NCI-H1436 (cell line): ENCODE measurements at places on chromosomes 2 and 18.
A peak's percentile ranks its signal among the peaks of the same experiment; 100 is the strongest.

DNA sequence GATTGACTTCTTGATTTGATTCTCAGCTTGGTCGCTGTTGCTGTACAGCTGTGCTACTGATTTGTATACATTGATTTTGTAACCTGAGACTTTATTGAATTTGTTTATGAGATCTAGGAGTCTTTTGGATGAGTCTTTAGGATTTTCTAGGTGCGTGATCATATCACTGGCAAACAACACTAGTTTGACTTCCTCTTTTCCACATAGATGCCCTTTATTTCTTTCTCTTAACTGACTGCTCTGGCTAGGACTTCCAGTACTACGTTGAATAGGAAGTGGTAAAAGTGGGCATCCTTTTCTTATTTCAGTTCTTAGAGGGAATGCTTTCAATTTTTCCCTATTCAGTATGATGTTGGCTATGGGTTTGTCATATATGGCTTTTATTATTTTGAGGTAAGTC is 101.3 kb downstream of the OSBPL1A start:
- DNase-seq: no peak

DNA sequence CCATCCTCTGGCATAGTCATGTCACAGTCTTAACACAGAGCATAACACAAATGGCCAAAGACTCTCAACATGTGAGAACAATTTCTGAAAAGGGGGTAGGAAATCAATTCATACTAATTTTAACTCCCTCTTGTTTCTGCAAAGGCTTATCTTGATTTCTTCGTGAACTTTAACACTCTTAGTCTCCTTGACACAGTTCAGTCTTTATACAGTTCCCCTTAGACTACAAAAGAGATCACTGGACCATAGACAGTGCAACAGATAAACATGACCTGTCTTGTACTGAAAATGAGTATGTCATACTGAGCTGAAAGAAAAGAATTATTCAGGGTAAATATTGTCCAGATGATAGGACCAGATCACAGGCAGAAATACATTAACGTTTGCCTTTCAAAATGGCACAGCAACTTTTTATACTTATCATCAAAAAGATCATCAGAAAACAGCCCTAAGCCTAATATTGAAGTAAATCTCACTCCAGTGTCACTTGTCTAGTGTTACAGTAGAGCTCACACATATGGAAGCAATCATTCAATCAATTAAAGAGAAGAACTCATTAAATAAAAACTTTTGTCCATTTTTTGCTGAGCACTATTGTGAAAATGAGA is 56.4 kb upstream of the VRK2 start:
- DNase-seq: no peak

- DNase-seq: no peak
Measured at GRCh38 chr2:109647636-109648035, 33.5 kb downstream of the SOWAHC start.

GRCh38 chr2:221255862-221256261 is 316.2 kb downstream of the EPHA4 start:
- DNase-seq: no peak

DNA sequence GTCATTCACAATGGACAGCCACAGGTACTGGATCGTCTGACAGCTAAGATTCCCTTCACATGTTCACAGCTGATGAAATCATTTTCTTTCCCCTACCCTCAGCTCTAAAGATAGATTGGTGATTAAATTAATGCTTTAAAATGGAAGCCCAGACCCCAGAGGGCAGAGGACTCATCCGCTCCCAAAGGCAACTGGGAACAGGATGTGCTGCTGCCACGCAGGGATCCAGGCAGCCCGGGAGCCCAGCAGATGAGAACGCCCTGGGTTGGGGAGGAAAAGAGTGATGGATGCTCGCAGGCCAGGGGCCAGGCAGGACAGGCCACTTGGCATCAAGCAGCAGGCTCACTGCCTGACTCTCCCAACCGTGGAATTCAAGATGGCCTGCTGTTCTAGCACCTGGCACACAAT is 41.3 kb downstream of the HDHD2 start:
- no peak for DNase-seq

- no peak for DNase-seq
Measured at GRCh38 chr18:30044496-30044895, 998.0 kb downstream of the DSC3 start.

GRCh38 chr2:181937473-181937872 is 45.9 kb downstream of the ITPRID2 start:
- DNase-seq: no peak

GRCh38 chr2:15912203-15912602 is 28.1 kb upstream of the MYCN start:
- no peak for DNase-seq

DNA sequence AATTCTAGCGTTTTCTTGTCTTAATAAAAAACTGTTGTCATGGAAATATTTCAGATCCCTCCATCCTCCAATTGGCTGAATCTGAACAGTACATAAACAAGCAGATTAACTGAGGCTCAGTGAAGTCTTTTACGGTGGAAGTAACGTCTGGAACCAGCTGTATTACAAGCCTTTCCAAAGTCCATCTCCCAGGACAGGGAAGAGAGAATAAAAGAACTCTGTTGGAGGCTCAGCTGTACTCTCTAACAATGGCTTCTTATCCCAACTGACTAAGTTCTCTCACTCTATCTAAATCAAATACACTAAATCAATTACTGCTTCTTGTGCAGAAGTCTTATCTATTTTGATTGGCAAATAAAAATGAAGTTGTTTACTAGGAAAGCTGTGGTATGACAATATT is 19.9 kb upstream of the NEDD4L start:
- no peak for DNase-seq

GRCh38 chr2:141027221-141027620 is 1103.6 kb downstream of the LRP1B start:
- no peak for DNase-seq

DNA sequence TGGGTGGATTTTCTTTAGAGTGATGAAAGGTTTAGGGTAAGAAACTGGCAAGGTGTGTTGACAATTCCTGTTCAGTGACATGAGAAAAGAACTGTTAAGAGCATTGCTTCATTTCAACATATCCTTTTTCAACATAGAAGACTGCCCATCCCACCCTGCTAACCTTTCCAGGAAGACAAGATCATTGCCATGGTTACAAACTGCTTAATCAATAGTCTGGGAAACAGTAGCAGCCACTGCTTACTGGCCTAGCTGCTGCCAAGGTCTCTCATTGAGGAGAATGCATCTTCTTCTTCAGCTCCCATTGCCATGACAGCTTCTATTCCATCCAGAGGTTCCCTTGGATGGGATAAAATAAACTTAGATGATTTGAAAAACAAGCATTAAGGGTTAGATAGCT is 212.1 kb downstream of the LRRTM1 start:
- no peak for DNase-seq

- no peak for DNase-seq
Measured at GRCh38 chr2:201542291-201542690, 90.8 kb downstream of the STRADB start.

DNA sequence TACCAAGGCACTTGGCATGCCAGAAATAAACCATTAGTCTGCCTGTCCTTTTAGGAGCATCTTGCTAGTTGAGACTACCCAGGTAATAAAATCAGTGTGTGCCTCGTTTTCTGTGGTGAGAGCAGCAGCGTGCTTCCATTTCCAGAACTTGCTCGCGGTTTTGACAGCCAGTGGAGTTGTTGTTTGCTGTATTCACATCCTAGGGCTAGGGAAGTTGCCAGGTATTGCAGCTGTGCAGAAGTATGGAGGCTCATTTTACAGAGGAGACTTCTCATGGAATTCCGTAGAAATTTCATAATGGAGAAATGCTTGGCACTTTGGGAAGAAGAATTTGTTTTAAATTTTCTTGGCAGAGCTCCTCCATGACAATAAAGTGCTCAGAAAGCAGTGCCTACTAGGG is 1355.1 kb upstream of the ZEB2 start:
- DNase-seq: no peak

- DNase-seq: no peak
Measured at GRCh38 chr2:73886357-73886756, 6.5 kb upstream of the ACTG2 start.

DNA sequence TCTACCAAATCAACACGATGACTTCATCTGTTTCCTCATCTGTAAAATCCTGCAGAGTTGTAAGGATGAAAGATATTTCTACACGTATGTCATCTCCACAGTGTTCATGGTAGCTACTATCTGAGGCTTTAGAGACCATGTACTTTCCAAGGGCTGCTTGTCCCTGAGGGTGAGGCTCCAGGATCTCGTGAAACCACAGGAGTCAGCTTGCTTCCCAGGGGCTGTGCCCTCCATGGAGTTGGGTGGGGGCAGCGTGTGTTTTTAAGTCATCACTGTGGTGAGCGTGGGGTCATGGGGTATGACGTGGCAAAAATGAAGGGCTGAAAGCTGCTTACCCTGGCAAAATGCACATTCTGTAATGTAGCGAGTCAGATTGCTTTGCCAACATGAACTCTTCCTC is 81.6 kb downstream of the ASAP2 start:
- DNase-seq: no peak

GRCh38 chr2:65662654-65663432 is 230.4 kb upstream of the SPRED2 start:
- no peak for DNase-seq

GRCh38 chr2:181255651-181256050 is 201.5 kb upstream of the ITGA4 start:
- DNase-seq: no peak

GRCh38 chr18:22311301-22311700 is 106.4 kb downstream of the CTAGE1 start:
- DNase-seq: no peak

DNA sequence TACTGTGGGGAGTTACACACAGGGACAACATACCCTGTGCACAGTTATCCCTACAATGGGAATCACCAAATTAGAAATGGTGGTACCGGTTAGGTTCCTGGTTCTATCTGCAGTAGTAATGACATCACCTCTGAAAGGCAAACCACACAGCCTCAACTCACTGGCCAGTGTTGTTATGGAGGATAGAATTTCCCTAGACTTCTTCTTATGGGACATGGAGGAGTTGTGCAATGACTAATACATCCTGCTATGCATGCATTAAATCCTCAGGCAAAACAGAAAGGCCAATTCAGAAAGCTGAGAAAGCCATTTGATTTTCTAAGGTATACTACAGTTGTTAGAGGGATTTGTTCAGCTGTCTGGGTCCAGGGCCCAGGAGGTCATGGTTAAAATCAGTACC is 439.3 kb downstream of the TMX3 start:
- DNase-seq: no peak

DNA sequence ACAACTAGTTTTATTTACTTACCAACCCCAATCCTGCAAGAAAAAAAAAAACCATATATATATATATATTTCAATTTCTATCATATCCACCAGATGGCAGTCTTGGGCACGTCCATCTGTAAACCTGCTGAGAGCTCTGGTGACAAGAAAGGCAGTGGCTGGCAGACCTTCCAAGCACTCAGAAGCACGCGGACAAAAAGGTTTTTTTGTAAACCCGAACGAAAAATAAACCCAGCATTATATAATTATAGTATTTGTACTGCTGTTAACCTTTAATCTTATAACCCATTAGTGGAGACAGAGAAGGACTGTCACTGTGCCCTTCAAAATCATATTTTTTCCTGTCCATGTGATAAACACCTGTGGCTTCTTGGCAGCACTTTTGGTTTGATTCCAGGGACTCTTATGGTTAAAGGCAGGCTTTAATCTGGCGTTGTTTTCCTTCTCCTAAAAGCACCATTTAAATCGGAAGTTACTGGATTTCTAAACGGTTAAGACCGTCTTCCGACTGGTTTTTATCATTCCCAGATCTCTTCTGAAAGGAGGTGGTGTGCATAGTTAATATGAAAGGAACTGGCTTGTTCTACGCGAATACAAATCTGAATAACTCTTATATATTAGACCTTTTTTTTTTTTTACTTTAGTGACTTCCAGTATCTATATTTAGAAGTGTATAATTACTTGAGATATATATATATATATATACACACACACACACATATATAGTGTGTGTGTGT is 31.0 kb upstream of the SLC3A1 start:
- peak; percentile 76 for DNase-seq

DNA sequence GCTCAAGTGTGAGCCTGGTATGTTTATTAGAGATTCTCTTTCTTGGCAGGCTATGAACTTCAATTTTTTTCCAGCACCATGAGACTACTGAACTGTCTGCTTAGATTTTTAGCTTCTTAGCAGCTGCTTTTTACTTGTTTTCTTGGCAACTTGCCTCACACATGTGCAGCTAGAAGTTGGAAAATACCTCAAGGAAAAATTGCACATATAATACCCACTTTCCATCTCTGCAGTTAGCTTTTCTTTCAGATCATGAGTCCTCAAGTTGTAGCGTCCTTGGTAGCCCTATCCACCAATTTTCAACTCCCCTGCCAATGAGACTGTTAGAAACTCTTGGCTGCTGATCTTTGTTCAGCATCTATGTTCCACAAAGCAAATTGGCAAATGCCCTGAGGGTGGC is 302.1 kb downstream of the HRH4 start:
- no peak for DNase-seq

DNA sequence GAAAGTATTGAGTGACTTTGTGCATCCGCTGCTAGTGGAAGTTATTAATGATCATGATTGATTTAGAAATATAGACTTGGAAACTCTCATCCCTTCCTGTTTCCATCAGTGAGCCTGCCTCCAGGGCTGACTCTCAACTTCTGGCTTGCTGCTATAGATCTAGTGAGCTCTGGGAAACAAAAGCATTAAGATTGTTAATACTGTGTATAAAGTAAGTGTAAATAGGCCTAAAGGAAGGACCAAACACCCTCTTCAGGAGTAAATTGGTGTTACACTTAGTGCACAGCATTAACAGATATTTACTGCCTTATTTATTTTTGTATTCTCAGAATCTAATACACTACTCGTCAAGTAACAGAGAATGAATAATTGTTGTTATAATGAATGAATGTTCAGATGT is 285.6 kb downstream of the THSD7B start:
- DNase-seq: no peak

- no peak for DNase-seq
Measured at GRCh38 chr2:61855318-61855613, 1.4 kb upstream of the FAM161A start.

GRCh38 chr18:49819823-49820671 is 6.7 kb upstream of the ACAA2 start:
- no peak for DNase-seq

DNA sequence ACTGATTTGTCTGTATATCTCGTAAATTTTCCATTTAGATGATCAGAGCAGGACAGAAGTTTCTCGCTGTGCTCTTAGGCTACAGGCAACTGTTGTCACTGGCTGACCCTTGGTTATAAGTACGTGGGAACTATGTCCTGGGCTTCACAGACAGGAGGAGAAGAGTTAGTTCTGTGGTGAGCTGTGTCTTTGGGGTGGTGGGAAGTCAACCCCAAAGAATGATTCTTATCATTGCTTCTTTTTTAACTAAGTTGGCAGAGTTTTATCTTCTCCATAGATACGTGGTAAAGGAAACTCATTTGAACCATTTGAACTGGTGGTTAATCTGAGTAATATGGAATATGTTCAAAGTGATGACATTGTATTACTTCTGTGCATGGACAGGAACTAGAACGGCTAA is 230.6 kb upstream of the EPAS1 start:
- DNase-seq: no peak

GRCh38 chr2:18436503-18437005 is 123.9 kb downstream of the RDH14 start:
- no peak for DNase-seq

GRCh38 chr18:41199212-41199611 is 755.8 kb upstream of the PIK3C3 start:
- no peak for DNase-seq
